ENCODE measurements at places on chromosomes 12 and 14. TPM values are rescaled to one million over a fixed set of nuclear protein-coding genes. Genes with fewer than 3 reads are reported as not detected.

GRCh38 chr12:50914872-50915484, 37.4 kb upstream of the HIGD1C start:
- no peak for DNase-seq
- H3K27ac ChIP-seq: no peak overlapping the region
- no peak overlapping the region for H3K4me3 ChIP-seq

DNA sequence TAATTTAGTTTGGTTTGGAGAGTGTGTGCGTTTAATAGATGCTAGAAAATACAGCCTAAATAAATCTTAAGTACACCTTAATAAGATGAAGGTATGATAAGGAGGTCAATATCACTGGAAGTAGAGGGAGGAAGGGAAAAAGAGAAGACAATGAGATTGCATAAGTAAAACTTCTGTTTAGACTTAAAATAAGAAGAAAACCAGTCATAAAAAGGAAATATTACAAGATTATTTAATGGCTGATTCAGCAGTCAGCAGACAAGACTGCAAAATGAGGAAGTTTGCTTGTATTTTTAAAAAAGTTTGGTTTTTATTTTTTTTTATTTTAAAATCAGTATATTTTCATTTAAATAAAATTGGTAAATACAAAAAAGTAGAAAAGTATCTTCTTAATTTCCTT, 3.2 kb downstream of the SLC38A6 start:
- H3K27ac ChIP-seq: no peak overlapping the region
- no peak for DNase-seq
- H3K4me1 ChIP-seq: peaks cover 33% of the 10 kb centered on the region
- H3K27me3 ChIP-seq: no peaks in the 10 kb centered on the region
- no peak overlapping the region for H3K4me3 ChIP-seq
- H3K36me3 ChIP-seq: no peaks in the 10 kb centered on the region

- no peak for DNase-seq
- H3K36me3 ChIP-seq: no peaks in the 10 kb centered on the region
- H3K4me3 ChIP-seq: no peak overlapping the region
- no peak overlapping the region for H3K27ac ChIP-seq
- no peaks in the 10 kb centered on the region for H3K27me3 ChIP-seq
These were observed 151.9 kb upstream of the NRXN3 start for GRCh38 chr14:78018283-78018682.

GRCh38 chr12:7514416-7514815, 10.8 kb upstream of the CD163 start:
- no peak overlapping the region for H3K27ac ChIP-seq
- no peaks in the 10 kb centered on the region for H3K4me1 ChIP-seq
- H3K4me3 ChIP-seq: no peak overlapping the region
- H3K27me3 ChIP-seq: no peaks in the 10 kb centered on the region

GRCh38 chr12:93297536-93297935, 80.2 kb upstream of the NUDT4 start:
- H3K36me3 ChIP-seq: no peaks in the 10 kb centered on the region
- no peak overlapping the region for H3K27ac ChIP-seq
- no peak overlapping the region for H3K4me3 ChIP-seq
- H3K27me3 ChIP-seq: no peaks in the 10 kb centered on the region
- peaks cover 5% of the 10 kb centered on the region for H3K4me1 ChIP-seq

GRCh38 chr14:53151523-53152183, 1.5 kb downstream of the DDHD1 start:
- H3K4me1 ChIP-seq: peaks cover 36% of the 10 kb centered on the region
- peak; percentile 77 for DNase-seq
- H3K27me3 ChIP-seq: no peaks in the 10 kb centered on the region
- no peaks in the 10 kb centered on the region for H3K36me3 ChIP-seq

- H3K4me1 ChIP-seq: peaks cover 9% of the 10 kb centered on the region
- no peaks in the 10 kb centered on the region for H3K36me3 ChIP-seq
- H3K27me3 ChIP-seq: peaks cover 3% of the 10 kb centered on the region
These were observed 27.9 kb downstream of the TMEM30B start for GRCh38 chr14:61253064-61253738.

DNA sequence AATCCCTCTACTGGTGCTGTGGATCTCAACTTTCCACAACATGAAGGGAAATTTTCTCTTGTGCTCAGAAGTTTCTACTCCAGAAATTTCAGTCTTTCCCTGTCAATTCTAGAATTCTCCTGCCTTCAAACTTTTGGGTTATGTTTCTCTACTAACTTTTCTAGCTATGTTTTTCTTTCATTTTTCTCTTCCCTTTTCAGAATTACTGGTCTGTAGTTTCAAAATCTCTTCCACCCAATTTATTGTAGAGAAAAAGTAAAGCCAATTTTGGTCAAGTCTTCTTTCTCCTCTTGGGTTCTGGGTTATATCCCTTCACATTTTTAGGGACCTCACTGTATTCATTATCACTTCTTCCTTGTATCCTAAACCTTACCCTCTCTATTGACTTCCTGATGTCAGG, 18.9 kb downstream of the CNTN1 start:
- no peak for DNase-seq
- H3K4me3 ChIP-seq: no peak overlapping the region
- H3K27ac ChIP-seq: no peak overlapping the region
- no peaks in the 10 kb centered on the region for H3K36me3 ChIP-seq
- no peaks in the 10 kb centered on the region for H3K4me1 ChIP-seq
- no peaks in the 10 kb centered on the region for H3K27me3 ChIP-seq

- no peaks in the 10 kb centered on the region for H3K4me1 ChIP-seq
- H3K27ac ChIP-seq: no peak overlapping the region
These were observed 6.9 kb upstream of the CMKLR1 start for GRCh38 chr12:108345716-108346633.

DNA sequence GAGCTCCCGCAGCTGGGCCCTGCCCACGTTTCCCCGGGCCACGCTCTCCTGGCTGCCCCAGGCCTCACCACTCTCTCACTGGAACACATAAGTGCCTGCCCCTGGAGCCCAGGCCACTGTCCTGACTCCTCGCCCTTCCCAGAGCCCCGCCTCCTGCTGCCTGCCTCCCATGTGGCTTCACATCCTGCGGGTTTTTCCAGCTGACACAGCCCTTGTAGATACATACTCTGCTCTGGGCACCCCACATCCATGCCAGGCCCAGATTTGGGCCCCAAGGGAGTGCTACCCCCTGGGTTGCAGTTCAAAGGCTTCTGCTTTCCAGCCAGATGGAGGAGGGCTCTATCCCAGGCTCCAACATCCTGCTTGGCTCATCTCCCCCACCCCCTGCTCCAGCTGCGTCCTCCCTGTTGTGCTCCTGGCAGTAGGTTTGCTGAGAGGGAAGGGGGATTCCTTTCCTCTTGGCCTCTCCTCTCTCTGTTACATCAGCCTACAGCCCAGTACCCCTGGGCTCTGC, 60.1 kb downstream of the TSPAN9 start:
- no peaks in the 10 kb centered on the region for H3K36me3 ChIP-seq
- peaks cover 33% of the 10 kb centered on the region for H3K4me1 ChIP-seq
- no peak overlapping the region for H3K27ac ChIP-seq

DNA sequence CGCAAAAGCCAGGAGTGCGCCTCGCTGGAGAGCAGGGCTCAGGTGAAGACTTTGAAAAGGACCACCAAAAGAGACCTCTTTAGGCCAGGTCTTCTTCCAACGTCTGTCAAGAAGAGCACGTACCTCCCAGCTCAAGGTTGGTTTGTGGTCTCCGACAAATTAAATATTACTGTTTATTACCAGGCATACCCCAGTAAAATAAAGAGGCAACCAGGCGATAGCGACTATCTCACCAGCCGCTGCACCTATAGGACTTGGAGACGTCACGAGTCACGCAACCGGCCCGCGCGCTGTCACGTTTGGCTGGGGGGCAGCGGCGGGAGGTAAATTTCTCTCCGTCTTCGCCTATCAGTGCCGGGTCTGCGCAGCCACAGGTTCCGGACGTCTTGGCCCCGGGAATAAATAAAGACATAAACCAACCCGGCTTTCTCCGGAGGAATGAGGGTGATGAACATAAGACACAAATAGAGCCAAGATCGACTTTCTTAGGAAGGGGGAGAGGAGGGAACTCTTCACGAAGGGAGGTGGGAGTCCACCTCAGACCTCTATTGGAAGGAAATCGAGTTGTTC, 2.0 kb upstream of the TBX5 start:
- no peak overlapping the region for H3K27ac ChIP-seq
- H3K4me3 ChIP-seq: no peak overlapping the region
- H3K27me3 ChIP-seq: peaks cover 99% of the 10 kb centered on the region
- no peaks in the 10 kb centered on the region for H3K36me3 ChIP-seq
- H3K4me1 ChIP-seq: peaks cover 28% of the 10 kb centered on the region

GRCh38 chr14:30869551-30870155, 4.7 kb upstream of the COCH start:
- H3K27me3 ChIP-seq: peaks cover 15% of the 10 kb centered on the region
- H3K27ac ChIP-seq: no peak overlapping the region
- peaks cover 8% of the 10 kb centered on the region for H3K4me1 ChIP-seq
- no peak overlapping the region for H3K4me3 ChIP-seq
- no peaks in the 10 kb centered on the region for H3K36me3 ChIP-seq

- H3K27ac ChIP-seq: no peak overlapping the region
- H3K27me3 ChIP-seq: no peaks in the 10 kb centered on the region
- H3K4me3 ChIP-seq: no peak overlapping the region
- no peak for DNase-seq
These were observed 179.4 kb downstream of the PHLDA1 start for GRCh38 chr12:75852143-75852542.

GRCh38 chr14:63918411-63918810, 65.6 kb downstream of the SYNE2 start:
- no peaks in the 10 kb centered on the region for H3K27me3 ChIP-seq
- no peak overlapping the region for H3K27ac ChIP-seq
- H3K4me3 ChIP-seq: no peak overlapping the region
- no peaks in the 10 kb centered on the region for H3K36me3 ChIP-seq
- peaks cover 35% of the 10 kb centered on the region for H3K4me1 ChIP-seq

GRCh38 chr14:26811756-26812305, 214.0 kb upstream of the NOVA1 start:
- DNase-seq: no peak
- H3K4me3 ChIP-seq: no peak overlapping the region
- no peaks in the 10 kb centered on the region for H3K4me1 ChIP-seq

DNA sequence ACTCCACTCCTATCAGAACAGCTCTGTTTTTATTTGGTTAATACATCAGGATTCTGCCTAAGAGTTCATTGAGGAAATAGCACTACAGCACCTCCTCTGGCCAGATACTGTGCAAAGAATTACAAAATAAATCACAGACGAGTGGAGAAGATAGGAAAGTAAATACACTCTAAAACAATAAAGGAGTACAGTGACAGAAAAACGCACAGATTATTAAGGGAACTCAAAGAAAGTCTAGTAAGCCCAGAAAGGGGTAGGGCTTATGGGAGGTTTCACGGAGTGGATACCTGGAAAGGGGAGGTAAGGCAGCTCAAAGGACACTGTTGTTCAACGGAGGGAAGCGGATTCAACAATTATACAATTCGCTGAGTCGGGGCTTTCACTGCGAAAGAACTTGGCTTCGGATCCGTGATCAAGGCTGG, 5.5 kb downstream of the OR10AD1 start:
- peak overlapping the region; percentile 98 for H3K27ac ChIP-seq
- peaks cover 5% of the 10 kb centered on the region for H3K36me3 ChIP-seq
- peaks cover 33% of the 10 kb centered on the region for H3K4me1 ChIP-seq
- H3K4me3 ChIP-seq: peak overlapping the region; percentile 70
- no peak for DNase-seq
- peaks cover 5% of the 10 kb centered on the region for H3K27me3 ChIP-seq

DNA sequence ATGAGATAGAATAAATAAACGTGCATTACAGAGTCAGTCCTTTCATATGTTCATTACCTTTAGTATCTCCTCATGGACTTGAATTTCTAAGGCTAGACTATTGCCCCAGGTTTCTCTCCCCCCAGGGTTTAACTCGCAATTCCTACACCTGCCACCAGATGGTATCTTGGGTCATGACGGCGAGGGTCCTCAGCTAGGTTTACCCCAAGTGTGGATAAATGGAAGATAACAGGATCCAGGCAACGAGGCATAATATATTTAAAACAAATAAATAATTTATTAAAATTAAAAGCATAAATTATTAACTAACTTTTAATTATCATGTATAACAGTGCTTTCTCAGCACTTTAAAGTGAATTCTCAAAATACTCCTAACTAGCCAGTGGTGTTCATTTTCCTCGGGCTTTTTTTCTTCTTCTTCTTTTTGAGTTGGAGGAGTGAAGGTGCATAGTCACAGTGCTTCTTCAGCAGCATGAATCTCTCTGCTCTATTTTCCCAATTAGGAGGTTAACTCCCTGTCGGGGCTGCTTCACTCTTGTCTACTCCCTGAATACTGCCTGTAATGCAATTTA, 243.5 kb upstream of the CAND1 start:
- H3K4me1 ChIP-seq: no peaks in the 10 kb centered on the region
- DNase-seq: peak; percentile 53
- no peak overlapping the region for H3K4me3 ChIP-seq
- no peaks in the 10 kb centered on the region for H3K27me3 ChIP-seq
- no peak overlapping the region for H3K27ac ChIP-seq

The HOXC6 gene
- polyA plus RNA-seq: not detected

The SLC10A1 gene
- not detected for polyA plus RNA-seq

The INHBE gene
- polyA plus RNA-seq: not detected

The CLEC14A gene
- polyA plus RNA-seq: 9.6 TPM

The CLEC1B gene
- not detected for polyA plus RNA-seq

The COQ10A gene
- 4.4 TPM for polyA plus RNA-seq

The RIMBP2 gene
- 1.5 TPM for polyA plus RNA-seq
